Neuronal stem cell (in vitro differentiated cells): ENCODE measurements at places on chromosomes 2 and 18.

DNA sequence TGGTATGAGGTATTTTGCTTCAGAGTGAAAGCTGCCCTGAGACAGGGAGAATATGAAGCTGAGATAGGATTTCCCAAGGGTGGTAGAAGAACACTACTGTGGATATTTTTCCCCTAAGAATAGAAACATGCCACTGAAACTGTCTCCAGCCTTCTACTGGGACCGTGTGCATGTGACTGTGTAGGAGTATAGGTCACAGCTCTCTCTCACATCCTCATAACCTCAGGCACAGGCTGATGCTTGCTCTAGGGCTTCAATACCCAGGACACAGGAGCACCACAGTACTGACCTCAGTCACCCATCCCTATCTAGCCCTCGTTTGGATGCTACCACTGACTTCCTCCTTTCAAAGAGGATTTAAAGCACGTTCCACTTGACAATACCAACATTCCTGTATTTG, 67.2 kb downstream of the REV1 start:
- no peaks in the 10 kb centered on the region for H3K27me3 ChIP-seq
- no peak overlapping the region for H3K27ac ChIP-seq
- no peak for DNase-seq
- H3K4me1 ChIP-seq = no peaks in the 10 kb centered on the region
- no peak overlapping the region for H3K4me3 ChIP-seq

GRCh38 chr2:214706986-214707385, 102.5 kb downstream of the BARD1 start:
- H3K4me3 ChIP-seq = no peak overlapping the region
- H3K27me3 ChIP-seq = no peaks in the 10 kb centered on the region
- H3K27ac ChIP-seq = no peak overlapping the region
- no peak for DNase-seq
- H3K4me1 ChIP-seq = peaks cover 7% of the 10 kb centered on the region
- H3K36me3 ChIP-seq = no peaks in the 10 kb centered on the region

DNA sequence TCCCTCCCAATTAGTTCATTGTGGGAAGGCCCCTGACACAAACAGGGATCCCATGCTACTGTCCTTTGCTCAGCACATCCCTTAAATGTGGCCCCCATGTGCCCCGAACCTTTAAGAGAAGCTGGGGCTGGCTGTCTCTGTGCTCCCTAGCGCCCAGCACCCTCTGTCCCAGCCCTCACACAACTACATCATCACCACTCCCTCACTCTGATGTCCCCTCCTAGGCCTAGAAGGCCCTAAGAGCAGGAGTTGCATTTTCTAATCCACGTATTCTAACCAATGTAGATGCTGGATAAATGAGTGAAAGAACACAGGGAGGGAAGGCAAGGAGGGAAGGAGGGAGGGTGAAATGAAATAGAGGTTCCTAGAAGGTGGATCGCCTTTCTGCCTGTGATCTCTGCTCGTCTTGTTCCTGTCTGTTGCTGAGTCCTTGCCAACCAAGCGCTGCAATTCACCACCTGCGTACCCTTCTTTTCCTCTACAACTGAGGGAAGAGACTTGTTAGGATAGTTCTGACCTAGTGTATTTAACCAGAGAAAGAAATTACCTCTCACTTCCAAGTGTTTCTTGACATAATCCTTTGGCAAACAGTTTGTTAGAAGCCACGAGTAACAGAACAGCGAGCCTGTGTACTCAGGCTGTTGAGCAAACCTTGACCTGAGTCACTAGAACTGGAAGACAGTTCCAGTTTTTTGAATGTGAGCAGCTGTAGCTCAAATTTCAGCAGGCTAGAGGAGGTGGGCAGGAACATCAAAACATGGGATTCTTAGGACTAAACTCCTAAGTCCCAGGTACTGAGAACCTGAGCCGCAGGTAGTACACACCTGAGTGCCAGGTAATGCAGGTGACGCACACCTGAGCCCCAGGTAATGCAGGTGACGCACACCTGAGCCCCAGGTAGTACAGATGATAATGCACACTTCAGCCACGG, 181.5 kb upstream of the ID2 start:
- no peak overlapping the region for H3K4me3 ChIP-seq
- H3K4me1 ChIP-seq = peaks cover 9% of the 10 kb centered on the region
- H3K27me3 ChIP-seq = no peaks in the 10 kb centered on the region
- no peak overlapping the region for H3K27ac ChIP-seq
- no peaks in the 10 kb centered on the region for H3K36me3 ChIP-seq

DNA sequence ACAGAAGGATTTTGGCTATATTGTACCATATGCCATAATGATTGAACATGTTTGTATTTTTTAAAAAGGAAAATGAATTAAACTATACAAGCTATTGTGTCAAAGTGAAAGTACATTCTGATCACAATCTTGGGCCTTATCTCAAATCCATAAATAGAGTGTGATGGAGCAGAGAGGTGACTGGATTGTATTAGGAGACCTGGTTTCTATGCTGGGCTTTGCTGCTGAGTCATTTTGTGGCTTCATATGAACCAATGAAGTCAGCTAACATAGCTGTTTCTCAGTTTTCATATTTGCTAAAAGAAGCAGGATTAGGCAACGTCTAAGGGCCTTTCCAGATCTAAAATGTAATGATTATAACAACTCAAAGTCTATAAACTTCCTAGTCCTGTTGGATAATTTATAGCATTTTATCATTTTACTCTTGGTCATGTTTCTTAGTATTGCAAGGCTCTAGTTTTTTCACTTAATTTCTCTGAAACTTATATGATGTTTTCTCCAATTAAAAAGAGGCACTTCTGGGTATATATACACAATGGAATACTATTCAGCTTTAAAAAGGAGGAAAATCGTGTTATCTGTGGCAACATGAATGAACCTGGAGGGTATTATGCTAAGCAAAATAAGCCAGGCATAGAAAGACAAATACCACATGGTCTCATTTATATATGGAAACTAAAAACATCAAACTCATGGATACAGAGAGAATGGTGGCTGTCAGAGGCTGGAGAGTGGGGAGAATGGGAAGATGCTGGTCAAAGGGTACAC, 112.3 kb downstream of the MEP1B start:
- H3K27ac ChIP-seq = no peak overlapping the region
- H3K4me1 ChIP-seq = no peaks in the 10 kb centered on the region
- H3K36me3 ChIP-seq = no peaks in the 10 kb centered on the region
- no peaks in the 10 kb centered on the region for H3K27me3 ChIP-seq
- DNase-seq = no peak
- H3K4me3 ChIP-seq = no peak overlapping the region

DNA sequence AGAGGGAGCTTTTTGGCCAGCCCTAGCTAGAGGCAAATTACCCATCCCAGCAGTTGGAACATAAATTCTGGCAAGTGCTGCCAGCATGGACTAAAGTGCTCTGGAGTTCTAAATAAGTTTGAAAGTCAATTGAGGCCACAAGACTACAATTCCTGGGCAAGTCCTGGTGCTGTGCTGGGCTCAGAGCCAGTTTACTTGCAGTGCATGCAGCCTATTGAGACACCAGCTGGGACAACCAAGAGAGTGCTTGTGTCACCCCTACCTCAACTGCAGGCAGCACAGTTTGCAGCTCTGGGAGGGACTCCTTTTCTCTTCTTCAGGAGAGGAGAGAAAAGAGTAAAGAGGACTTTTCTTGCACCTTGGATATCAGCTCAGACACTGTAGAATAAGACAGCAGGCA, 277.2 kb upstream of the TMEFF2 start:
- H3K27me3 ChIP-seq = no peaks in the 10 kb centered on the region
- H3K36me3 ChIP-seq = no peaks in the 10 kb centered on the region
- H3K4me3 ChIP-seq = no peak overlapping the region
- no peak for DNase-seq

DNA sequence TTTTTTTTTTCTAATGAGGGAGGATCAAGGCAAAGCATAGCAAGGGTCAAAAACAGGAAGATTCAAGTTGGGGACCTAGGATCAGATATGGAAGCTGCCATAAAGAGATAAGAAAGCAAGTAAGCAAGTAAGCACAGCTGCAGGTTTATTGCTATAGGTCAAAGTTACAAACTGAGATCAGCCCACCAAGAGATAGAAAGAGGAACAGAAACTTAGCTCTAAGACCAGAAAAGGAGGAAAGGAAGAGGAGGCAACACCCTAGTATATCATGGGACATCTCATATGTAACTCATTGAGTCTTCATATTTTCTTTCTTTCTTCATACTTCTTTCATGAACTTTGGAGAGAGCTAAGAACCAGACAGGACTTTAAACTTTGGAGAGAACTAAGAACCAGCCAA, 295.9 kb upstream of the CRIM1 start:
- DNase-seq = no peak
- H3K4me3 ChIP-seq = no peak overlapping the region
- no peaks in the 10 kb centered on the region for H3K36me3 ChIP-seq
- no peak overlapping the region for H3K27ac ChIP-seq

DNA sequence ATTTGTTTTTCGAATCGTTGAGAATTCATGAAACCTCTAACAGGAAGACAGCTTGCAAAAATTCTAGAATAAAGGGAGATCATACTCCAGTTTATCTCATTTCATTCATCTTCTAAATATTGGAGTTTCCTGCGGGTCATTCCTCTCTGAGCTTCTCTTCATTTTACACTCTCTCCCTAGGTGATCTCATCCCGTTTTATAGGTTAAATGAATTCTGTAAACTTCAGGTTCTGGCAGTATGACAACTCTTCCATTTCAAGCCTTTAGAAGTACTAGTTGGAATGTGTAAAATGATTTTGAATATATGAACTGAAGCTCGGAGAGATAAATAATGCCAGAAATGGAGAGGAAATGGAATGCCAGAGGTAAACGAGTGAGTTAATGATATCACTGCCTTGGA, 312.4 kb downstream of the METTL4 start:
- no peak for DNase-seq
- H3K4me3 ChIP-seq = no peak overlapping the region
- H3K4me1 ChIP-seq = no peaks in the 10 kb centered on the region
- no peaks in the 10 kb centered on the region for H3K27me3 ChIP-seq
- no peaks in the 10 kb centered on the region for H3K36me3 ChIP-seq
- no peak overlapping the region for H3K27ac ChIP-seq

DNA sequence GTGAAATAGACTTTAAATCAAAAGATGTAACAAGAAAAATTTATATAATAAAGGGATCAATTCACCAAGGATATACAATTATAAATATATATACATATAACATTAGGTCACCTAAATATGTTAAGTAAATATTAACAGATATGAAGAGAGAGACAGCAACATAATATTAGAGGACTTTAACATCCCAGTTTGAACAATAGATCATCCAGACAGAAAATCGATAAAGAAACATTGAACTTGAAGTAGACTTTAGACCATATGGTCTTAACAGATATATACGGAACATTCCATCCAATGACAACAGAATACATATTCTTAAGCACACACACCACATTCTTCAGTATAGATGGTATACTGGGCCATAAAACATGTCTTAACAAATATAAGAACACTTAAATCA, 649.6 kb upstream of the SETBP1 start:
- DNase-seq = no peak
- H3K4me1 ChIP-seq = peaks cover 4% of the 10 kb centered on the region
- no peaks in the 10 kb centered on the region for H3K36me3 ChIP-seq
- no peak overlapping the region for H3K4me3 ChIP-seq
